Osteoblast (primary cell): ENCODE measurements at places on chromosomes 5 and 9. TPM values are rescaled to one million over a fixed set of nuclear protein-coding genes. Genes with fewer than 3 reads are reported as not detected.

DNA sequence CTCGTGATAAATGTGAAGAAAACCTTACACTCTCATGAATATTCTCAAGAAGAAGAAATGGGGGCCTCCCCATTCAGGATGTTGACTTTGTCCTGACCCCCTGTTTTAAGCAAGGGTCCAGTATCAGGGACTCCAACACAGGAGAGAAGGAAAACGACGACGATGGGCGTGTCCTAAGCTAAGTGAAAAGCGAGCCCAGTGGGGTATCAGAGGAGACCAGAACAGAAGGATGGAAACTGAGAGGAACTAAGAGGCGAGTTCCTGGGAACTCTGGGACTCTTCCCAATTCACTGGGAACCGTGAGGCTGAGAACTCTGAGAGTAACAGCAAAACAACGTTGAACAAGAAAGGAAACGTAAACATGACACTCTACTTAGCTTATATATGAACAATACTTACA lies 14.6 kb downstream of the RETREG1 start:
- no peak for DNase-seq

DNA sequence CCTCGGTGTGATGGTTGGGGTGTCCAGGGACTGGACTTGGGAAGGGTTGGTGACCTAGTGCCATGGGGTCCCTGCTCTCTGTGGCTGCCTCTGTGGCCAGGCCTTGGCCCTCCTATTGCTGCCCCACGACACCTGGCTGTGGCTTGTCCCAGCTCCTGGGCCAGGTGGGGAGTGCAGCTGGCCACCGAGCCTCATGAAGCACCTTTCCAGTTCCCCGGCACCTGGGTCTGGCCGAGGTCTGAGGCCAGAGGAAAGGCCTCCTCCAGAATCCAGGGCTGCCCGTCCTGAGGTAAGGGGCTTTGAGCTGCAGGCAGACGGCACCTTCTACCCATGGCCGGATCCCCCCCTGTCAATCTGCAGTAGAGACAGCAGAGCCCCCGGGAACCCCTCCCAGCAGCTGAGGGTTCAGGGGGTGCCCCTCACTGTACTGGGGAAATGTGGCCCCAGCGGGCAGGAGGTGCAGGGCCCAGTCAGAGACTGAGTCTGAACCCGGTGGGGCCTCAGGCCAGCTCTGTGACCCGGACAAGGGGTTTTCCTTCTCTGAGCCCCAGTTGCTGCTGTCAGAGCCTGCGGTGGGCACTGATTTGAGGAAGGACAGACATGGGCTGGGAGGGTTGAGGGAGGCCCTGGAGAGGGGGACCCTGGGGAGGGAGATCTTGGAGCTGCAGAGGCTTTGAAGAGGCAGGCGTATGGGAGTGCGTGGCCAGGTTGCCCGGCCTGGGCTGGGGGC lies 54.5 kb downstream of the RXRA start:
- no peak for DNase-seq

DNA sequence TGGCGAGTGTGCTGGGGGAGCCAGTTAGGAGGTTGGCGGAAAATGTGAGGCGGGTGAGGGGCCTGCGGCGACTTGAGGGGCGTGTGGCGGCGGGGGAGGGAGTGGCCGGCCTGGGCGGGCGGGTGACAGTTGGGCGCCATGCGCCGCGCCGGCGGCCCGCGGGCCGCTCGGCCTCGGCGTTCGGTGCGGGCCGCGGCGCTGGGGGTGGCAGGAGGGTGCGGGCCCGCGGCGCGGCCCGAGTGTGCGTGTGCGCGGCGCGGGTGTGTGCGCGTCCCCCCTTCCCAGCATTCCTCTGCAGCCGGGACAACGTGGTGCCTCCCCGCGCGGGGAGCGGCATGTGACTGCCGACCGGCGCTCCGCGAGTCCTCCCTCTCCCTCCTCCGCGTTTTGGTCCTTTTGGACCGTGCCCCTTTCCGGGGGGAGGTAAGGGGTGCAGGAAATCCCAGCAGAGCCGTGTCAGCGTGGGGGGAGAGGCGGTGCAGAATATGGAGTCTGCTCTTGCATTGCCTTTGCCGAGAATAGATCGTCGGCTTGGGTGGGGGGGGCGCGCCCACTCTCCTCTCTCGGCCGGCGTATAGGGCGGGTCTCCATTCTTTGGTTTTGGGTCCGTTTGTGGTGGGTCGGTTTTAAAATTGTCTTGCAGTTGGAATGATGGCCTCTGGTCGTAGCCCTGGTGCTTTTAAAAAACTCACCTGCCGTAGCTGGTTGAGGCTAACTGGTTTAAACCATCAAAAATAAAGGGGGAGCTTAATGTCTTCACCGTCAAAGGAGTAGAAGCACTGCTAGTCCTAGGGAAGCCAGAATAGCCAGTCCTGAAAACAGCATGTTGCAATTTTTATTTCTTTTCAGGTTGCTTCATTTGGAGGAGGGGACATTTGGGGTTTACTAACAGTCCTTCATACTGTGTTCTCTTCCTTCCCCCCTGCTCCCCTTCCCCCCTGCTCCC lies 2.0 kb downstream of the LARP1 start:
- peak; percentile 85 for DNase-seq

GRCh38 chr5:176727983-176728675 lies 80.8 kb downstream of the TSPAN17 start:
- DNase-seq = no peak

- DNase-seq = no peak
Measured at GRCh38 chr5:10946050-10946449, 185.0 kb upstream of the DAP start.

GRCh38 chr9:137027369-137028262 lies at the start of gene ABCA2:
ABCA2 (minus strand) TSS chr9:137028237; CDS start chr9:137028140, 97 bp downstream.
- DNase-seq = no peak

DNA sequence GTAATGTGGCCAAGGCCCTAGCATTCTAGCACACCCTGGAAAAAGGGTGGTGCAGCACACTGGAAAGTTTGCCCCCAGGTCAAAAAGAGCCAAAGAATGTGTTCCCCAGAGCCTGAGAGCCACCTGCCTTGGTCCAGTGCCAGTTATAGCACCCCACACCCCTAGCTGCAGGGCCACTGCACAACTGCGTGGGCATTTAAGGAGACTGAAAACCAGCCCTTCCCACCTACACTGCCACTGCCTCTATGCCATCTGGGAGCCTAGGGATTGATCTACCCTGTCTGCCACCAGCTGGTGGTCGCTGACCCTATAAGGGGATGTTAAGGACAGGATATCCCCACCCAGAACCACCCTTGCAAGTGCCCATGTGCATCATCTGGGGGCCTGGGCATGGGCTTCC lies 38.2 kb upstream of the PTPRD start:
- DNase-seq = no peak

The SOWAHA gene
- under 0.01 and 0.29 TPM in 2 replicates for total RNA-seq

- DNase-seq = no peak
Measured at GRCh38 chr5:116234681-116235080, 149.9 kb downstream of the COMMD10 start.

GRCh38 chr5:141641634-141642267 lies 5.0 kb downstream of the RELL2 start:
- peak; percentile 97 for DNase-seq

DNA sequence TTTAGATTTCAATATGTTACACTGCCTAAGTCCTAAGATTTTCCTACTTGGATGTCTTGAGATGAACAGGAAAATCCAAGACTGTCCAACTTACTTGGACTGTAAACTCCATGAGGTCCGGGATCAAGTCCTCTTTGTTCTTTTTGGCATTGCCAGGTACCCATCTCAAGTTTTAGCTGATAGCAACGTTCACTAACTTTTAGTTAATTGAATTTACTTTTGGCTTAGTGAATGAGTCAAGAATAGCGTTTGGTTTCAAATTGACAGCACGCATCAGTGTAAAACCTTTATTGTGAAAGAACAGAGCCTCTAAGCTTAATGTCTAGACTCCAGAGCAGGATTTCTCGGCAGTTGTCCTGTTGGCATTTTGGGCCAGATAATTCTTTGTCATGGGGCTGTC lies 37.2 kb downstream of the ALDH1A1 start:
- DNase-seq = no peak

- DNase-seq = no peak
Measured at GRCh38 chr5:158797498-158797845, 302.2 kb downstream of the EBF1 start.

GRCh38 chr9:99001892-99002291 lies 58.2 kb downstream of the COL15A1 start:
- no peak for DNase-seq

DNA sequence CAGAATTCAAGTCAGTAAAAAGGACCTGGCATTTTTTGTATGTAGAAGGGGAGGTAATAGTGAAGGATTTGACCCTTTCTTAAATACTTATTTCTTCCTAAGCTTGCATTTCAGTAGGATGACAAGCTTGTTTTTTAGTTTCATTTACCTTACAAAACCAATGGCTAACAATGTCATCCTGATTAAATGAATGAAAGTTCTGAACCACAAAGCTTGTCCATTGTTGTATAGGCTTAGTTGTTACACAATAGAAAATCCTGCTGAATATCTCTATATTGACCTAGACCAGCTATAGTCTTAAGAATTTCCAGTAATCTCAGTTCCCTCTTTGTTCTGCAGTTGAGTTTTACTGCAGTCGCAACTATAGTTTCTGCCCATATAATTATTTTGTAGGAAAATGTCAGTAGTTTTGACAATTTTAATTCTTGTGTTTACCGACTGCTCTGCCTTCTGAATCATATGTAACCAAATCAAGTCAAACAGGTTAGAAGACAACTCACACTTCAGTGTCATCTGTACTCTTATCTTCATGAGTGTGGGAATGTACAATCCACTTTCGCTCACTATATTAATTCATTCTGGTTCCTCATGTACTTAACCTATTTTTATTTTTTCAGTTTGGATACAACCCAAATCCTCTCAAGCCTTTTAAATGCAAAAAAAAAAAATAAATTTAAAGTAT lies 195.7 kb downstream of the CD180 start:
- DNase-seq = no peak

The OR1Q1 gene
- under 0.01 TPM in 1 of 2 replicates, not detected in the other for total RNA-seq

DNA sequence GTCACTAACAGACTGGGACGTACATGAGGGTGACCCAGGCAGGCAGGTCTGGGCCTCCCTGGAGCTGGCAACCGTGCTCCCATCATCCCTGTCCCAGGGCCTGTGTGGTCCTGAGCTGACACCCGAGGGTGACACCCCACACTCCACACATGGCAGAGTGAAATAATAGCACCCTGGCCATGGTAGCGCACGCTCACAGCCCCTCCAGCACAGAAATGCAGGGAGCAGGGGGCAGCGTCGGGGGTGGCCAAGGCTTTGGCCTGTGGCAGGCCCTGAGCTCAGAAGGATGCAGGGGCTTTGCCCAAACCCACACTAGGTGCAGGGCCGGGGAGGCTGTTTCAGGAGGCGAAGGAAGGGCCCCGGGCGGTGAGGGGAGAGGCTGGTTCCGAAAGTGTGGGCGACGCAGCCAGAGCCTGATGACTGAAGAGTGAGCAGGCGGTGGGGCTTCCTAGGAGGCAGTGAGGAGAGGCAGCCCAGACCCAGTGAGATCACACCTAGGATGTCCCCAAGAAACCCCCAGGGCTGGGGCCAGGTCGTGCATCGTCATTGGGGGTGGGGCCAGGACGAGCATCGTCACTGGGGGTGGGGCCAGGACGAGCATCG lies 12.9 kb downstream of the OR2V2 start:
- DNase-seq = peak; percentile 89

DNA sequence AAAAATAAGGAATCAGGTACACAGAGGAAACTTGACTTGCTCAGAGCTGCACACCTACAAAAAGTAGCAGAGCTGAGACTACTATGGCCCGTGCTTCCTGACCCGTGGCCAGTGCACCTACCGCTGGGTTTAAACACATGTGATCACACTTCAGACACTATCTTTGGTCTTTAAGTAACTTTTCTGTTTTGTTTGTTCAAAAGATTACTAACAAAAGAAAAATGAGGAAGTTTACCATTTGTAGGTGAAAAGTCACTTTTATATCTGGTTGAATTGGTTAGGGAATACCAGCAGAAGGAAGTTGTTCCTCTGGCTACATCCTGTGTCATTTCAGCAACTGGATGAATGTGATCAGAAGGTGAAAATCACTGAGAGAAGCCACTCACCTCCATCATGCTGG lies 6.5 kb upstream of the SYK start:
- no peak for DNase-seq

The GABRP gene
- under 0.01 TPM in 2 replicates for total RNA-seq

The ZNF454 gene
- 2.5 and 3.8 TPM in 2 replicates for total RNA-seq

The SLC36A3 gene
- total RNA-seq = not detected in 2 replicates

DNA sequence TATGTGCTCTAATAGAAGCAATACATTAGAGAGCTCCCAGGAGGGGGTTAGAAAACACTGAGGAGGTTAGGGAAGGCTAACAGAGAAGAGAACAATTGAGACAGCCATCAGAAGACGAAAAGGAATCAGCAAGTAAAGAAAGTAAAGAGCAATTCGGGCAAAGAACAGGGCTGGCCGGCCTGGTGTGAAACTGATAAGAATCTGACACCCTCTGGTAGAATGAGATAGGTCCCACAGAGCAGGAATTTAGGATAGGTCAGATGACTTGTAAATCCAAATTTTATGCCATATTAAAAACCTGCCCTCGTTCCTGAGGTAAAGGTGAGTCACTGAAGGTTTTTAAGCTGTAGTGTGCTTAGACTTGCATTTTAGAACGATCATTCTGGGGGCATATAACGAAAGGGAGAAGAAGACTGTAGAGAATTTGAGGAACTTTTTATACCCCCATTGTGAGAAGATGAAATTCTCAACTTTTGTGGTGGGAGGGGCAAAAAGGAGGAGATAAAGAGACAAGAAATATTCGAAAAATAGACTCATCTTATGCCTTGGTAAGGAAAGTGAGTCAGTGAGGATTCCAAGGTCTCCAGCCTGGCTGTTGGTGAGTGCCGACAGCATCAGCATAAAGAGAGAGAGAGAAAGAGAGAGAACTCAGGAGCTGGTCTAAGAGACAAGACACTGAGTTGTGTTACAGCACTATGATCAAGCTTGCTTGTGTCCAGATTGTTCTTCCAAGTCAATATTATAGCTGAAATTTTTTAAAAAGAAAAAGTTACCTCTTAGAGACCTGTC lies 51.3 kb downstream of the TMEM167A start:
- no peak for DNase-seq

The GDNF gene
- 5.0 and 6.2 TPM in 2 replicates for total RNA-seq
